ENCODE measurements at places on chromosomes 6 and 20.

DNA sequence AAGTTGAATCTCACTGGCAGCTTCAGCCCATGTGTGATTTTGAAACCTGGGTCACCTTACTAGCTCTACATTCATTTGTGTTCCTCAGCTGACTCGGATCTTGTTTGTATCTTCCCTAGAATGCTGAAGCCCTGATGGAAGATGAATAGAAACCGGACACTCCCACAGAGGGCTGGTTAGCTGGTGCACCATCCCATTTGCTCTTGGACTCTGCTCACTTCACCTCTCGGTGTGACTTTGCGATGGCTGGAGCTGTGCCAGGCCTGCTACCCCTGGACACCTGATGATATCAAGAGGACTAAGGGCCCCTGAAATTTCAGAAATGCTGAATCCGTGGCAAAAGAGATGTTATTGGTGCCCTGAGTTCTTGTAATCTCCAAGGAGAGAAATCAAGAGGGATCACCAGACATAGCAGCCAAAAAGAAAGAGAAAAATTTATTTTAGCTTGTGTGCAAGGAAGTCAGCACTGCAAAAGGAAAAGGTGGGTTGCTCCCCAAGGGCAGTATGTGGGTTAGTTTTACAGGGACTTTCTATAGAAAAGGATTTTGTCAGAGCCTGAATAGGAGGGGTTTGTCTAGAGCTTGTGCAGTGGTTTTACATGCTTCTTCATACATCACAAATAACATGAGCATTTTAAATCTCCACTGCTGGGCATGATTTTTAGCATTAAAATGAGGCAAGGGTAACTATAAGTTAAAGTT is 426.3 kb upstream of the NOX3 start:
- no peak for DNase-seq

- DNase-seq: no peak
These were observed 9.0 kb upstream of the EXOC2 start for GRCh38 chr6:701700-702479.

- DNase-seq: no peak
These were observed 43.8 kb downstream of the EYA2 start for GRCh38 chr20:46938434-46938833.

GRCh38 chr6:142808405-142809061 is 136.4 kb downstream of the HIVEP2 start:
- DNase-seq: no peak

DNA sequence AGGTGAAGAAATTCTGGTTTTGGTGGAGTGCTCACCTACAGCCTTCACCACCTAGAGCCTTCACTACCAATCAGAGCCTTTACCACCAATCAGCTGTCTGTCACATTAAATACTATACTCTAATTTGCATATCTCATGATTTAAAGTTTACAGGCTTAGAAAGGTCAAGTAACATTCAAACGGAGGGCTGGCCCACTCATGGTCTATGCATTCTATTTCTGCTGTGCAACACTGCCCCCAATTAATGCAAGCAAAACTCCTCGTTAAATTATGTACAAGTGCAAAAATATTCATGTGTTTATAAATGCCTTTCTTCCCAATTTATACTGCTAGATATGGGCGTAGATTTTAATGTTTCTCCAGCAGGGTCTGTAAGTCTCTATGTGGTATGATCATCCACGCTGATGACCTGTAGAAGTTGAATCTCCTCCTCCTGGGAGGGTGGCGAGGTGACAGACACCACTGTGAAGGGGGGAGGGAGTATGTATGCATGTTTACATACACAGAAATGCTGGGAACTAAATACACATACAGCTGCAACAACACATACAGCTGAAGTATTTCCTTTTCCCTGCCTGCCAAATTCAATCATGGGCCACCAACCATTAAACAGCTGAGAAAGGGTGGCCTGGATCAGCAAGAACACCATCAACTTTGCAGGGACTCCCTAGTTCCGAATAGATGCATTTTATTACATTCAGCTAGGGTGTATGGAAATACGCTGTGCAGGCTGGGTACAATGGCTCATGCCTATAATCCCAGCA is 13.1 kb downstream of the RRAGD start:
- DNase-seq: no peak

DNA sequence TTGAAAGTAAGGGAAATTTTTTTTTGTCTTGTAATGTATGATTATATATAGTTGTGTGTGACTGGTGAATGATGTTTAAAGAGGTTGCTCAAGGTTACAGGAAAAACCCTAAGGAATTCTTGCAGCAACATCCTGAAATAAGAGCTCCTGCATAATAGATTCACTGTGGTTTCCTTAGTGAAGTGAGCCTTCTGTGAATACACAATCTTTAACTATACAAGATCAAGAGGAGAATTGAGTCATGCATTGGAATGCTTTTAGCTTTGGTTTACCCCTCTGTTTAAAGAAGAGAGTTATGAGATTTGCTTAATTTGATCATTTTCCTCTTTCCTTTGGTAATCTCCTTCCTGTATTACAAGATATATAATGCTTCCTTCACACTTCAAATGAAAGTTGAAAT is 141.6 kb upstream of the EYA4 start:
- no peak for DNase-seq

DNA sequence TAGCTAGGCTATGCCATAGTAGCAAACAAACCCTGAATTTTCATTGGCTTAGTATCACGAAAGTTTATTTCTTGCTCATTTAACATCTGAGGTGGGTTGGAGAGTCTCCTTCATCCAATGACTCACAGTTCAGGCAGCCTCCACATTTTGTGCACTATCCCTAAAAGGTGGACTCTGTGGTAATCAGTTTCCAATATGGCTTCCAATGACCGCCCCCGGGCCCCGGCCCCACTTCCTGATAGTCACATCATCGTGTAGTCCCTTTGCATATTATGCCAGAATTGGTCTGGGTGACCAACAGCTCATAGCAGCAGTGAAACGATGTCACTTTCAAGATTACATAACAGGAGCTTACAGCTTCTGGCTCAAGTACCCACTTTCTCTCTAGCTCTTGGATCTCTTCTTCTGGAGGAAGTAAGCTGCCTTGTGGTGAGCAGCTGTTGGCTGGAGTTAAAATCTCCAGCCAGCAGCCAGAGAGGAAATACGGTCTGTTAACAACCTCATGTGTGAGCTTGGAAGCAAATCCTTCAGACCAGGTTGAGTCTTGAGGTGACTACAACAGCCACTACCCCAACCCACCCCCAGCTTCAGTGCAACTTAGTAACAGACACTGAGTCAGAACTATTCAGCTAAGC is 7.8 kb downstream of the HCRTR2 start:
- no peak for DNase-seq

DNA sequence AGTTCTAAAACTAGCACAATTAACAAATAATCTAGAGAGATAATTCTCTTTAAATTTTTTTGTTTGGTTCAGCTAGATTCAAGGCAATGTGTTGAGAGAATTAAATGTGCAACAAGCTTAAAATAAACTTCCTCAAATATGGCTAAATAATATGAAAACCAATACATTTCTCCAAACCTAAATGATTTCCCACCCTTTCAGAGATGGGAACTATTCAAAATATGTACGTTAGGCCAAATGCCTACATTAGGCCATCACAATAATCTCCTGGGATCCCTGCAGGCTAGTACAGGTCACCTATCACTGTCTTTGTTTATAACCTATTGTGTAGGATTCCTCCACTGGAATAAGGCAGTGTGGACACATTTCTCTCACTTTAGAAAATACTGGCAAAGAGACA is 1.7 kb downstream of the FAXC start:
- DNase-seq: no peak

DNA sequence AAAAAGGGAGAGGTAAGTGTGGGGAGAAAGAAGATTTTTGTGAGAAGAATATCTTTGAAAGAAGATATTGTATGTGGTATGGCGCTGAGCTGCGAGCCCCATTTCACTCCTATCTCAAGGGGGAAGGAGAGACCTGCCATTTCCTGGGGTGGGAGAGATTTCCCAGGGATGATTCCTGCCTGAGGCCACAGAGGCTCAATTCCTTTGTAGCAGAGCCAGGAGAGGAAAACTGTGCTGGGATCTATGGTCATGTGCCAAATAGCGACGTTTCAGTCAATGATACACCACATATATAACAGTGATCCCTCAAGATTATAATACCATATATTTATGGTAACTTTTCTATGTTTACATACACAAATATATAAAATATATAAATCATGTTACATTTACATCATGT is 28.9 kb downstream of the TCF21 start:
- no peak for DNase-seq

DNA sequence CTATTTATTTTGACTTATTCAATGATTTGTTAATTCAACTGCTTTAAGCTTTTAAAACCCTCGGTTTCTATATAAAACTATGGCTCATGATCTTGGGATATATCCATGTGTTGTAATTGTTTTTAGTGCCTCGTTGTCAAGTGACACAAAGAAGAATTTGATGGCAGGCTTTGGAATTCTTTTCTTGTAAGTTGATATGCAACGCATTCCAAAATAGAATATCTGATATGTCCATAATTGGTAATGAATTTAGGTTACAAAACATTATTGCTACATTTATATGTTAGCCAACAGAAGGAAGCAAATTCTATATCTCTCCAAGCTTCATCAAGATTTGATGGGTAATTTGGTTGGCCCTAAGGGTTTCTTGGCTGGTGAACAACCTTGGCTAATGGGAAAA is 220.4 kb upstream of the RIMS1 start:
- DNase-seq: no peak

GRCh38 chr20:45649312-45649863 is 18.3 kb upstream of the WFDC9 start:
- no peak for DNase-seq

DNA sequence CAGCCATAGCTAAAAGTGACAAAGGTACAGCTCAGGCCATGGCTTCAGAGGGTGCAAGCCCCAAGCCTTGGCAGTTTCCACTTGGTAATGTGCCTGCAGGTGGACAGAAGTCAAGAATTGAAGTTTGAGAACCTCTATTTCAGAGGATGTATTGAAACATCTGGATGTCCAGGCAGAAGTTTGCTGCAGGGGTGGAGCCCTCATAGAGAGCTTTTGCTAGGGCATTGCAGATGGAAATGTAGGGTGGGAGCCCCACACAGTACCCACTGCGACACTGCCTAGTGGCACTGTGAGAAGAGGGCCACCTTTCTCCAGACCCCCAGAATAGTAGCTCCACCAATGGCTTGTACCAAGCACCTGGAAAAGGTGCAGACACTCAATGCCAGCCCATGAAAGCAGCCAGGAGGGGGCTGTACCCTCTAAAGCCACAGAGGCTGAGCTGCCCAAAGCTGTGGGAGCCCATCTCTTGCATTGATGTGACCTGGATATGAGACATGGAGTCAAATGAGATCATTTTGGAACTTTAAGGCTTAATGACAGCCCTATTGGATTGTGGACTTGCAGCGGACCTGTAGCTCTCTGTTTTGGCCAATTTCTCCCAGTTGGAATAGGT is 1299.4 kb upstream of the MAP3K7 start:
- no peak for DNase-seq

- no peak for DNase-seq
These were observed 63.3 kb downstream of the MAP3K4 start for GRCh38 chr6:161054876-161055275.

GRCh38 chr20:11252447-11252846 is 578.6 kb upstream of the JAG1 start:
- no peak for DNase-seq

DNA sequence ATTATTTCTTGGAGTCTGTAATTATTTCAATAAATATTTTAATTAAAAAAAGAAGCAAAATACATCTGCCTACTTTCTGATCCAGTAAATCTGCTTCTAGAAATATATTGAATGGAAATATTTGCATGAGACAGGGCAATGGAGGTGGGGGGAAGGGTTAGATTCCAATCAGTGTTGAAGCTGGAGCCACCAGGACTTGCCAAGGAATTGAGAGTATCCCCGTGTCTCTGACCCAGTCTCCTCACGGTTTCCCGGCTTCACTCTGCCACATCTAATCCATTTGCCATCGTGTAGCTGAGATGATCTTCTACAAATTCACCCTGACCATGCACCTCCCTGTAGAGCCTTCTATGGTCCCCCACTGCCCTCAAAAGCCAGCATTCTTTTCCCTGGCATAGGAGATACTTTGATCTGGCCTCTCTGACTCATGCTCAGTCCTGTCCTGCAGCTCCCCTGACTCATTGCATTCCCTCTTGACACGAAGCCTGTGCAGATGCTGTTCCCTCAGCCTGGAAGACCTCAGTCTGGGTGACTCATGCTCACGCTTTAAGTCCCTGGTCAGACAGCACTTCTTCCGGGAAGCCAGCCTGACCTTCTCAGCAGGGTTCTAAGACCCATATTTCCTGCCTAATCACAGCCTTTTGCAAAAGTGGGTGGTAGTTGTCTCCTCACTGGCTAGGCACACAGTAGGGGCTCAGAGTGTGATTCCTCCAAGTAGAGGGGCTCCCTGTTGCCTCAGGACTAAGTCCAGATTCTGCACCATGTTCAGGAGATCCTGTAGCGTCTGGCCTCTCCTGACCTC is 23.0 kb upstream of the FKBP1A start:
- no peak for DNase-seq

DNA sequence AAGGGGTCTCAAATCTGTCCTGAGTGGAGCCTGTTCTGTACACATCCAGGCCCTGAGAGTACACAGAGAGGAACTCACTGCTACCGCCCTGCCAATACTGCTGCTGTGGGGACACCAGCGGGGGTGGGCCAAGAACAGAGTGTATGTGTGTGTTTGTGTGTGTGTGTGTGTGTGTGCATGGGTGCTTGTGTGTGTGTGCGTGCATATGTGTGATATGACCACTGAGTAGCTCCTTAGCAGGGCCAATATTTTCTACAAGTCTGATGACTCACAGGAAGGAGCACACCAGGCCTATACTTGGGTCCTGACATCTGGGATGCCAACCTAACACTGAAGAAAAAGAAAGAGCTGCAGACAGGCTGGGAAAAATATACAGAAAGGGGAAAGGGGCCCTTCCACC is 1.4 kb downstream of the RAET1E start:
- no peak for DNase-seq

Data from activated gamma-delta T cell treated with Interleukin-2 at 50 U/mL for 16 hours (primary cell).